ENCODE measurements at places on chromosomes 3 and 15.
A peak's percentile ranks its signal among the peaks of the same experiment; 100 is the strongest.

- no peak for DNase-seq
These were observed 32.4 kb downstream of the GJD2 start for GRCh38 chr15:34722439-34722836.

- no peak for DNase-seq
These were observed 380.6 kb upstream of the C2CD4B start for GRCh38 chr15:62545467-62546227.

GRCh38 chr3:64648927-64649906 lies 38.6 kb downstream of the ADAMTS9 start:
- no peak for DNase-seq

DNA sequence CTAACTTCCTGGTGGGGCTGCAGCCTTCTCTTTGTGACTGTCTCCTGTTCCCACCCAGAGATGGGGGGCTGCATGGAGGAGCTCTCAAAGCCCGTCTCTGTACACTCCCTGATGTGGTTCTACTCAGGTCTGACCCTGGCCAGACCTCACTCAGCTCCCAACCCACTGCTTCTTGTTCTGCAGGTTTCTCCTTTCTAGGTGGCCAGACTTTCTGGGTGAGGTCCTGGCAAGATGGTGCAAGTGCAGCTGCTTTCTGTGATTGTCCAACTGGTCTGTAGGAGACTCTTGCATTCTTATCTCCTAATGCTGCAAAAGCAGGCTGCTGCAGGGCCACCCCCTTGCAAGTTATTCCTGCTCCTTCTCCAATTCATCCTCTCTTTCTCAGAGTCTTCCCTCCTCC lies 77.4 kb upstream of the XCR1 start:
- DNase-seq, result no peak

GRCh38 chr15:98686983-98687382 lies 38.6 kb downstream of the IGF1R start:
- DNase-seq, result no peak

DNA sequence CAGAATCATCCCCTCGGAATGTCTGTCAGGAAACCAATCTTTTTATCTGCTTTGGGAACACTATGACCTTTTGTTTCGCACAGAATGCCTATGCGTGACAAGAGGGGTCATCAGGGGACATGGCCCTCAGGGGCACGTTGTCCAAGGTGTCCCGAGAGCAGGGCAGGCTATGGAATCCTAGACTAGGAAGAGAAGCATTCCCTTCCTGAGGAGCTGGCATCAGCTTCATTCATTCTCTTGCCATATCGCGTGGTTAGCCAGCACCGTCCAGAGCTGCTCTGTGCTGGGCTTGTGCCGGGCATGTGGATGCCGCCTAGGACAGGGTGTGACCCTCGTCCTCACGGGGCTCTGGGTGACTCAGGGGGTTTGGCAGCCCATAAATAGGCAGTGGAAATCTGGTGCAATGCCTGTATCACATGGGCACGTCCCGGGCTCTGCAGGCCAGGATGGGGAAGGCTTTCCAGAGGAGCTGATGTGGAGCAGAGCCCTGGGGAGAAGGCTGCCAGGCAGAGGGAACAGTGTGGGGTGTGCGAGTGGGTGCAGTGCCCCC lies 117.8 kb downstream of the TMEM266 start:
- no peak for DNase-seq

- DNase-seq, result no peak
These were observed 4.0 kb downstream of the ANKDD1A start for GRCh38 chr15:64915518-64916227.

DNA sequence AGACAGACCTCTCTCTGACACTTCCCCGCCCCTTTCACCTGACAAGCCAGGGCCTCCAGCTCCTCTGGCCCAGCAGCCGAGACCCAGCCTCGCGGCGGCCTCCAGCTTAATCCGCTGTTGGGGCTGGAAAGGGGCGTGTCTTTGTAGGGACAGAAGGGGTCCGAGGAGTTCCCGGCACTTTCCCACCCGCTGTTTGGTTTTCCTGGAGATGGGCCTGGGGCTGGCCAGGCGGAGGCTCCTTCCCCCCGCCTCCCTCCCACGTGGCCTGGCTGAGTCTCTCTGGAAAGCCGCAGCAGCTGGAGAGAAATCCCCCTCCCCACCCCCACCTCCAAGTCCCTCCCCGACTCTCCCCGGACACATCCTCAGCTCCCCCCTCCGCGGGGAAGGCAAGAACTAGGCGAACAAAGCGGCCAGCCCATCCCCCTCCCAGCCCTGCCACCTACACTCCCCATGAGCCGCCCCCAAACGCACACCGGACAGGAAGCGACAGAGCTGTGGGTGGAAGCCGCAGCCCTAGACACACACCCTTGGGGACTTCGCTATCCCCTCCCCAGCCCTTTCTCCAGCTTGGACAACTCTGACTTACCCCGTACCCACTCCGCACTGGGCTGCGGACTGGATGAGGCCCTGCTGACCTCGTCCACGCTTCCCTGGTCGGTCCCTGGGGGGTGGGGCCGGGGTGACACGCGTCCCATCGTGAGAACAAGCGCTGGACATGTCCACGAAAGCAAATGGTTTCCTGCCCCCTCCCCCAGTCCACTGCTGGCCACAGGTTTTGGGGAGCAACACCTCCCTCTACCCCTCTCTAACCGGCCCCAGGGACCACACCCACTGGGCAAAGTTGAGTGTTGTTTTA lies 1.2 kb downstream of the IGDCC4 start:
- DNase-seq, result peak; percentile 58

DNA sequence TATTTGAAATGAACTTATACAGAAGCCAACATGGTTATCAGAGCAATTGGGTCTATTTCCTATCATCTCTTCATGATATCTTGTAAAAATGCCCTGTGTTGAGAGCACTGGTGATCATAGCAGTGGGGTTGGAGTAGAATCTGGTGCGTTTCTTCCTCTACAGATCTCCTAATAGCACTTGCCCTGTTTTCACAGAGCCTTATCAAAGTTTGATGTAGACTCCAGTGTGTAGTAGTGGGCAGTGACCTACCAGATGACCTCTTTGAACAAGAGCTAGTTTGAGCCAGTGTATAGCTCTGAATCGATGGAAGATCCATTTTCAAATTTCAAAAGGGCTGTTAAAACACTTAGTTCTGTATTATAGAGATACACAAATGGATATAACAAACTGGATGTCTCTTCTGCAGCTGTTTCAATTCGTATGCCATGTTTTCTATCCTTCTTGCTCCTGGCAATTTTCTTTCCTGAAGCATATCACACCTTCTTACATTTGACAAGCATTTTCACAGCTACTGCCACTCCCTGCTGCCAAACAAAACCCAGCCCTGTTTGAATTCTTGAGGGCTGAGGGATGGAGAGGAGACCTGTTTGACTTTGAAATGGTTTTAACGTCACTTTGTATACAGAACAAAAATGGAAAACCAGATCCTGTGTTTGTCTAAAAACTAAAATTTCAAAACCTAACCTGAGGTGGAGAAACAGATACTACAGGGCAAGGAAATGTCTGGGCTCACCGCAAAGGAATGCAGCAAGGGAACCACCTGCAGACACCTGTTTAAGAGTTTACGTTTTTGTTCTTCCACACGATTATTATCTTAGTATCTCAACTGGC lies 354.5 kb upstream of the TPRG1 start:
- DNase-seq, result no peak

DNA sequence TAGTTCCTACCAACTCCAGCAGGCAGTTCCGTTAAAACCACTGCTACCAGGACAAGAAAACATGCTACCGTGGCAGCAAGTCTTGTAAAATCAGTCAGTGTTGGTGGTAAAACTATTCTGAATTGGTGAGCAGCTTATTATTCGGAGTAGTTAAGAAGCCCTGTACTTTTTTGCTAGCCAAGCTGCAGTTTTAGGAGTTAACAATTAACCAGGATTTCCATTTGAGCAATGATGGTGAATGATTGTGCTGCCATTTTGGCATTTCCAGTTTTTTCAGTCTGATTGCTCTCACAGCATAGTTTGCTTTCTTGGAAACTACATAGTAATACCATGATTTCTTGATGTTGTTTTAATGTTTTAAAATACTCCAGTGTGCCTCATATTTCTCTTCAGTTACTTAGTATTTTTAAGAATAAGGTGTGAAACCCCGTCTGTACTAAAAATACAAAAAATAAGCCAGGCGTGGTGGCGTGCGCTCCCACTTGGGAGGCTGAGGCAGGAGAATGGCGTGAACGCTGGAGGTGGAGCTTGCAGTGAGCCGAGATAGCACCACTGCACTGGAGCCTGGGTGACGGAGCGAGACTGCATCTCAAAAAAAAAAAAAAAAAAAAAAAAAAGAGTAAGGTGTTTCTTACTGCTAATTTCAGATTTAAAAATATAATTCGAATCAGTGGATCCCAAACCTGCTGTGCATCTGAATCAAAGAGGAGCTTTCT lies 43.8 kb upstream of the SCAANT1 start:
- DNase-seq, result no peak
